Glutamatergic neuron (in vitro differentiated cells): ENCODE measurements at places on chromosomes 4 and X. TPM values are rescaled to one million over a fixed set of nuclear protein-coding genes. Genes with fewer than 3 reads are reported as not detected.

DNA sequence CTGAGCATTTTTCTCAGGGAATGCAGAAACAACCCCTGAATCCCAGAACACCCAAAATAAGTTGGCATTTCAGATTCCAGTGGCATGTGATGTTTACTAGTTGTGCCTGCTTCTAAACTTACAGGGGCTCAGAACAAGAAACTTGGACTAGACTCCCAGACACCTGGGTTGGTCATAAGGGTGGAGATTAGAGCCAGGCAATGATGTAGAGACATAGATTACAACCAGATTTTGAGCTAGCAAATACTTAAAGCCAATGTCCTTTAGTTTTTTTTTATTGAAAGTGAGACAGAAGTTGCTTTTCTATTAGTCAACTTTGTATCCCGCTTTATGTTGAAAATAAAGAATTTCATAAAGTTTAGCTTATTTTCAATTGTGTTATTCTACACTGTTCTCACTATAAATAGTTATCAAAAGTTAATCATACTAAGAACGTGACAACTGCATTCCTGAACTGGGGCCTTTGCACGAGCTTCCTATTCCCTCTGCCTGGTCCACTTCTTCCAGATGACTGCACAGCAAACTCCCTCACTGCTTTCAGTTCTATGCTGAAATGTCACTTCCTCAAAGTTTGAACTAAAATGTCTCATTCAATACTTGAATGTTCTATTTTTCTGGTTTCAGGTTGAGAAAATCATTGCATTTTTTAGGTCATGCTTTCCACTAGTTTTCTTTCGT lies 224.7 kb upstream of the PPP1R2C start:
- DNase-seq, result no peak

DNA sequence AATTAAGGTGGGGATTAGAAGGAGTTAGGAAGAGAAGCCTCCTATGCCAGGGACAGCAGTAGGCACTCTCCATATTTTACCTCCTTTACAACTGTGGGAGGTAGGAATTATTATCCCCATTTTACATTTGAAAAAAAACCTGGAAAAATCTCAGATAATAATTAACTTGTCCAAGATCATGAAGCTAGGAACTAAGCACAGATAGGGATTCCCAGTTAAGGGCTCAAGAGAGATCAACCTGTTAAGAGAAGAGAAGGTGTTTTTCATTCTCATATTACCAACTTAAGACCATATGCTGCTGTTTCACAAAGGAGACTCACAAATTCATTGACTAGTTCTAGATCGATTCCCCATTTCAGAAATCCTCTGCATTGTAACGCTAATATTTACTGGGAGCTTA lies 16.1 kb upstream of the FAM47E start:
- DNase-seq, result no peak

GRCh38 chr4:48109413-48110263 lies 24.4 kb downstream of the TXK start:
- no peak for DNase-seq

DNA sequence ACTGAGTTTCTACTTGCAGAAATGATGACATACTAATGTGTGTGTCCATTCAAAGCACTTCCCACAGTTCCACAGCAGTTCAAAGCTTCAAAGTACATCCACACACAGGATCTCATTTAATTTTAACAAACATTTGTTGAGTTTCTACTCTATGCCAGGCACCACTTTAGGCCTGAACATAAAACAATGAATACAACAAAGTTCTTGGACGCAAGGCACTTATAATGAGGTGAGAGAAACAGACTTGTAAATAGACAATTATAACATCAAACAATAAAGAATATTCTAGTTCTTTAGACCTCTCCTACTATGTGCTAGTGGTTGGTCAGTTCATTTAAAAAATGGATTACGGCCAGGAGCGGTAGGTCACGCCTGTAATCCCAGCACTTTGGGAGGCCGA lies 82.0 kb upstream of the SPANXB1 start:
- DNase-seq, result no peak

DNA sequence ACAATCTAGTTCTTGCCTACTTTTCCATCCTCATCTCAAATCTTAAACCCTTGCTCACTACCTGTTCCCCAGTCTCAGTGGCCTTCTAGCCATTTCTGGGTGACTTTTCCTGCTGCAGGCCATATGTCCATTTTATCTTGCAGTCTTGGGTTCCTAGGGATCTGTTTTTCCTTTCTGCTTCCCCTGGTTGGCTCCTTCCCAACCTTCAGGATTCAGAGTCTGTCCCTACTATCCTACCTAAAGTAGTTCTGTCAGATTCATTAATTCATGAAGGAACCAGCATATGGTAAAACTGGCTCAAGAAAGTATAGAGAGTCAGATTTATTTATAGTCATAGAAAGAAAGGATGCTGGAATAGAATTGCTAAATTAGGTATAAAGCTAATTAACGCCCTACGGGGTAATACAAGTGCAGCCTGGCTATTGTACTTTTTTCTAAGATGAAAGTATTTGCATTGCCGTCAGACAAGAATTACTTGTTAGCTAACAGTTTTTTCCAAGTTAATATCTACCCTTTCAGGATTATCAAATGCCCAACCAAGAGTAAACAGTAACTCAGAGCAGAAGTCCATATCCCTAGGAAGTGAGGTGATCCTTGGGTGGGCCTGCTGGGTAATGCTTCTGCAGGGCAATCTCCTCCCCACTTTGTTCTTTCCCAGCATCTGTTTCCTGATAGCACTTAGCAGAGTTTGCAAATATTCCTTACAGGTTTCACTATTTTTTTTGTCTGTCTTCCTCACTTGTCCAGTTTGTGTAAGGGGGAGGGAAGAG lies 63.6 kb downstream of the REPS2 start:
- no peak for DNase-seq

DNA sequence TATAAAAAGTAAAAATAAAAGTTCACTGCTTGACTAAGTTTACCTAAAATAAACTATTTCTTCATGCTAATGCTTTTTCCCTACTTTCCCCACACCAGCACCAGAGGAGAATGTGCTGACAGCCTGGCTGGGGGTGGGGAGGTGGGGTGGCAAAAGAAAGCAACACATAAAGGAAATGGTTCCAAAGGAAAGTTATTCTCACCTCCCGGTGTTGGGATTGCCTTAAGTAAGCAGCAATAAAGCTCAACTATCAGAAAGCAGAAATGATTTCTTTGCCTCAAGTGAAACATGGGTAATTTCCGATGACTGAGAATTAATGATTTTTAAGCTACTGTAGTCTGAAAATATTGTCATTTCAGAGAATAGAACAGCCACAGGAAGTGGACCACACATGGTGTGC lies 84.5 kb upstream of the DKK2 start:
- no peak for DNase-seq

- no peak for DNase-seq
These were observed 27.0 kb upstream of the ADH1C start for GRCh38 chr4:99379571-99379970.

- no peak for DNase-seq
These were observed 881 bp downstream of the LRCH2 start for GRCh38 chrX:115232933-115233496.

- no peak for DNase-seq
These were observed at the start of gene LRP2BP for GRCh38 chr4:185395238-185395955. TSS of gene LRP2BP (minus strand) at chr4:185395924. CDS start at chr4:185378186, 17,738 bp downstream.

DNA sequence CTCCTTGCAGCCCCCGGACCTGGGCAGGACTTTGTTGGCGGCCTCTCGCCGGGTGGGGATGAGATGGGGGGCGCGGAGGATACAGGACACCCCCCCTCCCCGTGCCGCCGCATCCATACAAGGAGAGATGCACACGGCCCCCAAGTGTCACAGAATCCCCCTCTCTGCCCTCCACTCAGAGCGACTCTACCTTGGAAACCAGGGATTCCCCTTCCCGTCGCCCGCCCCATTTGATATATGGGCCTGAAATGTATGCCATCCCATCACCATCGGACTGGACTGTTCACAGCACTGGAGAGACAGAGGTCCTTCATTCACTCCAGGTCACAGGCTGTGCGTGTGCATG lies 426 bp downstream of the PORCN start:
- no peak for DNase-seq

DNA sequence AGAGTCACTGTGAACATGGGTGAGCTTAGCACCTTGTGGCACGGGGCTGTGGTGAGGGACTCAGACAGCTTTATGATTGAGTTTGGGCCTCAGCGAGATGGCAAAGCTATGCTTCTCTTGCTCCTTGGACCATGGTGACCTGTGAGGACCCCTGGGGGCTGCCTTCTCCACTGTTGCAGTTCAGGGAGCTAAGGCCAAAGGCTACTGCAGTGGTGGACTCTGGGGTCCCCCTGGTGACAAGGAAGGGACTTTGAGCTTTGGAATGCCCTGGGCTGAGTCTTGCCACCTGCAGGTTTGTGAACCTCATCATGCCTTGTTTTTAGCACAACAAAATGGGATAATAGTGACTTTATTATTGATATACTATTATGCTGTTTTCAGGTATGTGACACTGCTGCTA lies 36.5 kb downstream of the TBL1X start:
- DNase-seq, result no peak

GRCh38 chr4:158234671-158235070 lies 24.4 kb downstream of the TMEM144 start:
- DNase-seq, result no peak

- DNase-seq, result no peak
These were observed 306.5 kb upstream of the LDB2 start for GRCh38 chr4:17204908-17205307.

SPOCK3 gene
- 26.8 TPM for total RNA-seq

ITM2A gene
- 5.8 TPM for total RNA-seq

NSG1 gene
- 208 TPM for total RNA-seq

KCTD8 gene
- 23.2 TPM for total RNA-seq
